SIG-M5 (cell line): ENCODE measurements at places on chromosomes 4 and X.

GRCh38 chrX:133723930-133724329 lies 261.5 kb downstream of the GPC3 start:
- DNase-seq: no peak

DNA sequence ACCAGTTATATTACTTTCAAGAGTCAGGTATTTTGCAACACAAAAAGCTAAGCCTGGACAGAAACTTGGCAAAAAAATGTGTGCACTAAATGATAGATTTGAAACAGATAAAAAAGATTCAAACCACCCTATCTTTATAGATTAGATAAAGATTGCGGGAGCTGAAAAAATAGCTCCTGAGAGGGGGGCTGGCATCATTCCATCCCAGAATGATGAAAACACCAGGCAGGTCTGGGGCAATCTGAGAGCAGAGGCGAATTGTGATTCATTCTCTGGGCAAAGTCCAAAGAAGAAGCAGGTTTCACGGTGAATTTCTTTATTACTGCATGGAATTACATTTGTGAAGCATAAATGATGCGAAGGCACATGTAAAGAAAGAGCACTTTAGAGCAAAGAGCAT lies 168.5 kb upstream of the DMD start:
- DNase-seq: no peak

DNA sequence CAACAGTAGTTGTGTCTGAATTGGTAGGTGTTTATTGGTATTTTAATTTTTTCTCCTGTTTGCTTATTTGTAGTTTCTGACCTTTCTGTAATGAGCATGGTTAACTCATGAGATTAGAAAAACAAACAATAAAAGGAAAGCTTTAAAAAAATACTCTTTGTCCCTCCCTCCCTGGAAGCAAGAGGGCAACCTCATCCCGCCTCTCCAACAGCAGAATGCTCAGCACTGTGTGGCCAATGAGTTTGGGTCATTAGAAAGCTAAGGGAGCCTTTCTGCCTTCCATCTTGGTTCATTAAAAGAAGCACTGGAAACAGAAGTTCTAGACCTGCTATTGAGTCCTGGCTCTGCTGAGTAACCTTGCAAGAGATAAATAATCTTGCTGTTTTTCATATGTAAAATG lies 33.9 kb downstream of the TRPC5 start:
- DNase-seq: no peak

DNA sequence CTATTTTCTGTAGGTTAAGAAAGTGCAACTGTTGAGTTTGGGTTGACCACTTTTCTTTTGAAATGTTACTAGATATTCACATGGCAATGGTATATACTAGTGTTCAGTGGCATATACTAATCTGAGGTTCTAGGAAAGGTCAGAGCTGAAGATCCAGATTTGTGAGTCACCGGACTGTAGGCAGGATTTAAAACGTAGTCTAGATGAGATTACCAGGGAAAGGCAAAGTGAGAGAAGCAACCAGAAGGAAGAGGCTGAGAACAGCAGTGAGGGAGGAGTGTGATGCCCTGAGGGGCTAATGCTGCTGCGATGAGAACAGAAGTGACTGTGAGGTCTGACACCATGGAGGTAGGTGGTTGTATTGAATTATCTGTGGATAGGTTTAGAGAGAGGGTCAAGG lies 9.7 kb upstream of the PLA2G12A start:
- no peak for DNase-seq

DNA sequence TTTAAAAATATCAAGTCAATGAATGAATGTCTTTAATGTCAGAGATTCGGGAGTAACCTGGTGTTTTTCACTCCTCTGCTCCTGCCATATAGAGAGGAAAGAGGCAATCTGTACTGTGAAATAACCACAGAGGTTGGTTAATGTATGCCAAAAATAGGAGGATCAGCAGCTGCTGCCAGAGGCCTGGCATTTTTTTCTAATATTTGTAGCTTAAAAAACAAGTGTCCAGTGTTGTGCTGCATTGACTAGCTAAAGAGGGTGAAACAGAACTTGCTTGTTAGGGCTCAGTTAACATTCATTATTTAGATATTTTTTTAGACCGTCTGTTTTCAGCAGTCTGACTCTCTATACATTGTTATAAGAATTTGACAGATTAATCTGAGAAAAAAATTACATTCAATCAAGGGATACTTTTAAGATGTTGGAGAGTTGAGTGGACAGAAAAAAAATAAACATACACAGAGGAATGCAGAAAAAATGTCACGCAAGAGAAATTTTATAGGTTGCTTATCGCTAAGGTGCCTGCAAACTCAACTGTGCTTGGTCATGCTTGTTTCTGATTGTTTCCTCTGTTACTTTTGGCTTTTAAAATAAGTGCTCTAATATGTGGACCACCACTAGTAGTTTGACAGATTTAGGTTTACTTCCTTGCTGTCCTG lies 392.3 kb upstream of the GALNT7 start:
- no peak for DNase-seq

DNA sequence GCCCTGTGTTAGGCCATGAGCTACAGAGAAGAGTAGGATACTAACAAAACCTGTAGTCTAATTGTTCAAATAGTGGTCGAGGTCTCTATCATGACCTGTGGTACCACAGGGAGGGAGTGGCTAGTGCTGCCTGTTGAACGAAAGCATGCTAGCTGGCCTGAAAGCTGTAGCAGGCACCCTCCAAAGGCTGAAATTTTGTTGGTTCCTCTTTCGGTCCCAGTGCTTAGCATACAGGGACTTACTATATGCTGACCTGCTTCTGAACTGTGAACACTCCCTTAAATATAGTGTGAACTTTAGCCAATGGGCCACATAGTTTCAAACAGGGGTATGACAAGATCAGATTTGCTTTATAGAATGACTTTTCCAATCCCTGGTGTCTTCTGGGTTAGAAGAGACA lies 113.4 kb downstream of the PJA1 start:
- DNase-seq: no peak

GRCh38 chr4:48129307-48130014 lies 4.6 kb downstream of the TXK start:
- no peak for DNase-seq

- DNase-seq: no peak
Measured at GRCh38 chr4:184421533-184422155, 52.7 kb downstream of the IRF2 start.

DNA sequence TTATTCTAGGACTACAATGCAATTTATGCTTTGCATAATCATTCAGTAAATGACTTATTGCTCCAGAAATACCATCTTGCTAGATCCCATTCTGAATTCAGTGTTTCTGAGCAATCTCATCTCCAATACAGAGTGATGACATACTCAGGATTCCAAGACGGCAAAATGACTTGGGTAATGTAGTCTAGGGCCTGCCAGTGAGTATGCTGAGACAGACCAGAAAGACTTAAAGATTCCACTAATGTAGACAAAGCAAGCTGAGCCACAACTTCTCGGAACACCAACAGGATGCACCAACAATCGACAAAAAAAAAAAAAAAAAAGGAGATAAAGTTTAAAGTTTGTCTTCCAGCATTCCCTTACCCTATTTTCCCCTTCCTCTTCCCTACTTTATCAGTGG lies 919 bp upstream of the SEC24B start:
- DNase-seq: no peak
